ENCODE measurements at places on chromosomes 3 and 15.

- no peak for DNase-seq
Observed at GRCh38 chr15:60044636-60045270, 40.6 kb downstream of the FOXB1 start.

DNA sequence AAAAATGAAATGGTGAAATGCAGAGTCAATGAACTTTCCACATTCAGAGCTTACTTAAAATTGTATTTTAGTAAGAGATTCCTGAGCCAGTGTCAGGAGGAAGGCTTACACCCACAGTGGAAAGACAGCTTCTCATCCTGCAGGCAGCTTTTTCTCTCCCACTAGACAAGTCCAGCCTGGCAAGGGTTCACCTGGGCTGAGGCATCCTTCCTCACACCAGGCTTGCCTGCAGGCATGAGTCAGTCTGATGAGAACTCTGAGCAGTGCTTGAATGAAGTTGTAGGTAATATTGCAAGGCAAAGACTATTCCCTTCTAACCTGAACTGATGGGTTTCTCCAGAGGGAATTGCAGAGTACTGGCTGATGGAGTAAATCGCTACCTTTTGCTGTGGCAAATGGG, 3.1 kb downstream of the CCR4 start:
- no peak for DNase-seq

GRCh38 chr15:95265419-95265997, 1034.1 kb downstream of the MCTP2 start:
- no peak for DNase-seq

- DNase-seq = no peak
Observed at GRCh38 chr15:54559405-54560069, 581.3 kb downstream of the UNC13C start.

DNA sequence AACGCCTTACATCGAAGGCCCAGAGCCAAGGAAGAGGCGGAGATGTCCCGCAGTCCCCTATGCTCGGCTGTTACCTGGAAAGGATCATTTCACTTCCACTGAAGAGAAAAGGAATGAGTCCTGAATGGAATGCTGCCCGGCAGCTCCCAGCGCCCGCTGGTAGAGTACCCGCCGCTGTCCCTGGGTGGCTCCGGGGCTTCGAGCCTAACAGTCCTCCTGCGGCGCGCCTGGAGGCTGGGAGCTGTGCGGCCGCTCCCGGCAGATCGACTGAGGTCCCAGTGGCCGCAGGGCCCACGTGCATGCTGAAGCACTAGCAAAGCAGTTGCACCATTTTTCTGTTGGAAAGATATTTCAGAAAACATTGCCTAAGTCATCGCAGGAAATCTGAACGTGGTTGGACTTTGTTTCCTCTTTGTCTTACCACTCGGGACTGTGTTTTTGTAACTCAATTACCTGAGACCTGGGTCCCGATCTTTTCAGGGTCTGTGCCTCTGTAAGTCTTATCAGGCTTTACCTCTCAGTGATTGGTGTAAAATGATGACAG, 984 bp downstream of the RNU6-1 start:
- DNase-seq = no peak

- DNase-seq = no peak
Observed at GRCh38 chr15:57156210-57156884, 220.0 kb upstream of the CGNL1 start.

- DNase-seq = peak; percentile 61
Observed at GRCh38 chr15:59611276-59612260, at the start of gene GCNT3. TSS of gene GCNT3 (plus strand) at chr15:59611783. CDS start at chr15:59618239, 6,456 bp downstream.

DNA sequence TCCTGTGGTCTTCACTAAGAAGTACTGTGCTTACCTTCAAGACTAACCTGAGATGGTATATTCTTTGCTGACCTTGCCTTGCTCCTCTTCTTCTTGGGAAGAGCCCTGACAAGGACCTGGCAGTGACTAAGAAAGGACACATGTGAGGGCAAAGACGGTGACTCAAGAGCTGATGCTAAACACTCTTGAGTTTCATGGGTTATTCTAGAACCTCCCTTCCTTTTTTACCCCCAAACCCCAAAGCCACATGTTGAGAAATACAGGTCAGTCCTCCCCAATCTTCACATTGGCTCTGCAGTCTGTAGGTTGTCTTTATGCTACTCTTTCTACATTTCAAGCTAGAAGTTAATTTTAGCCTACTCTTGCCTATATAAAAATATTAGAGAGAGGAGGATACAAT, 200.6 kb downstream of the SEMA6D start:
- DNase-seq = no peak

DNA sequence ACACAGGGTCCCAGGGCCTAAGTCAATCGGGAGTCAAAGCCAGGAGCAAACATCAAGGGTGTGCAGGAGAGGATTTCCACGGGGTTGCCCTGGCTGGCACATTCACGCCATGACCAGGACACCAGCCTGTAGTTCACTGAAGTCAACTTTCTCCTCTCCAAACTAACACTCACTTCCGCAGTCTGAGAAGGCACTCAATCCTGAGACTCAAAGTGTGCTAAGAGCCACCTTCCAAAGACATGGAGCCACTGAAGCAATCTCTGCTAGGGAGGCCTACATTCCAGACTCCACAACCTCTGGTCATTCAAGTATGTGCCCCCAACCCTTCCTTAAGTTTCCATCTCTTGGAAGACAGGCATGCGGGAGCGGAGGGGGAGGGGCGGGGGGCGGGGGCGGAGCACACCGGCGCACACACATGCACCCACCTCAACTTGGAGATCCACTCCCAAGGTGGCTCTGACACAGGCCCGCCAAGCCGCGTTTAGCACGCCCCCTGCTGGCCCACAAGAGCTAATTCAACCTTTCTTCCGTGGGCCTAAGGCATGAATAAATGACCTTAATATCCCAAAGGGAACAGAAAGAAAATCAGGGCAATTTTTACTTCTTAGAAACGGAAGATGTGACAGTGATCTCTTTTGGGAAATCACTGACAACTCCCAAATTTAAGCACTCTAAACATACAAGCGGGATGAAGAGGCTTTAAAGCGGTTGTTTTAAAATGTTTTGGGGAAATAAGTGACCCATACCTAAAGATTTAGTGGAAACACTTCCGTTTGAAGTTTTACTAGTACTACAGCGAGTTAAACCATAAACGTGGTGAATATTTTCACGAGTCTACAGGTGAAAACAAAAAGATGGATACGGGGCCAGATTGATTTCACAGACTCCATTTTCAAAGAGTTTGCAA, 162.5 kb upstream of the CHRNA7 start:
- DNase-seq = peak; percentile 56

DNA sequence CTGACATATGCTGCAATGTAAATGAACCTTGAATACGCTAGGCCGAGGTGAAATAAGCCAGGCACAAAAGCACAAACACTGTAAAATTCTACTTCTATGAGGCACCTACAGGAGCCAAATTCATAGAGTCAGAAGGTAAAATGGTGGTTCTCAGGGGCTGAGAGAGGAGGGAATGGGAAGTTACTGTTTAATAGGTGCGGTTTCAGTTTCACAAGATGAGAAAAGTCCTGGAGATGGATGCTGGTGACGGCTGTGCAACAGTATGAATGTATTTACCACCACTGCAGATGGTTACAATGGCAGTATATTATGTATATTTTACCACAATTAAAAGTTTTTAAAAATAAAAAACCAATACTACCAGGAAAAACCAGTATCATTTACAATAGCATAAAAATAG, 4.0 kb downstream of the TNK2 start:
- no peak for DNase-seq

All from fibroblast of mammary gland (primary cell).